PC-9 (cell line): ENCODE measurements at places on chromosomes 3 and 15. TPM values are rescaled to one million over a fixed set of nuclear protein-coding genes. Genes with fewer than 3 reads are reported as not detected.

Gene ITIH1
- not detected in 2 replicates for total RNA-seq

- H3K27ac ChIP-seq: no peak overlapping the region
- H3K4me3 ChIP-seq: no peak overlapping the region
- no peaks in the 10 kb centered on the region for H3K4me1 ChIP-seq
- no peaks in the 10 kb centered on the region for H3K27me3 ChIP-seq
- DNase-seq: no peak
- H3K36me3 ChIP-seq: no peaks in the 10 kb centered on the region
Observed at GRCh38 chr3:14093831-14094230, 30.8 kb downstream of the CHCHD4 start.

DNA sequence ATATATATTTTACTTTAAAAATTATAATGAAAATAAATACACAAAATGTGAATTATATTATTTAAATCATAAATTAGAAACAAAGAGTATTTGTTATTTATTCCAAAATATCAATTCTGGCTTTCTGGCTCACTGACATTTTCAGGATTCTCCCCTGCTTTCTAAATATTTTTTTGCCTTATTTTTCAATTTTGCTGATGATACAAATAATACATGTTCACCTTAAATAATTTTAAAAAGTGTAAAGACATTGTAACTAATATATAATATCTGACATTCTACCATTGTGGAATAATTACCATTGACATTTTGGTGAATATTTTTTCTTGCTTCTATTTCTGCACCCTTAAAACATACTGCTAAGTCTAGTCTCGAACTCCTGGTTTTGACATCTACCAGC, 325.9 kb upstream of the CBLB start:
- no peak overlapping the region for H3K4me3 ChIP-seq
- H3K36me3 ChIP-seq: no peaks in the 10 kb centered on the region
- DNase-seq: no peak
- H3K27ac ChIP-seq: no peak overlapping the region
- H3K4me1 ChIP-seq: no peaks in the 10 kb centered on the region
- H3K27me3 ChIP-seq: no peaks in the 10 kb centered on the region

DNA sequence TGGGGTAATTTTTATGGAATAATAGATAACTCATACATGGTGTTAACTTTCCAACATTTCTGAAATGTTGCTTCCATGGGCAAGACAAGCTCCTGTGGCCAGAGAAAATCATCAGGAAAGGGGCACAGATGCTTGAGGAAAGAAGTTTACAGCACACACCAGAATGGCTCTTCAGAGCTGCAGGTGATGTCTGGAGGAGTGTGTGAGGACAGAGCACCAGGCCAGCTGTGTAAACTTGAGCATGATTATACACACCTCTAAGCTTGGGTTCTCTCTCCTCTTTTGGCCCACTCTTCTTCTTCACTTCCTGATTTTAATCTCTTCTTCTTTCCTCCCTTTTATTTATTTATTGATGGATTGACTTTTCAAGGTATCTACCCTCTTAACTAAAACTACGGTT, 676.0 kb downstream of the GRM7 start:
- H3K27me3 ChIP-seq: no peaks in the 10 kb centered on the region
- H3K36me3 ChIP-seq: no peaks in the 10 kb centered on the region
- no peak overlapping the region for H3K27ac ChIP-seq
- no peak for DNase-seq
- no peak overlapping the region for H3K4me3 ChIP-seq

DNA sequence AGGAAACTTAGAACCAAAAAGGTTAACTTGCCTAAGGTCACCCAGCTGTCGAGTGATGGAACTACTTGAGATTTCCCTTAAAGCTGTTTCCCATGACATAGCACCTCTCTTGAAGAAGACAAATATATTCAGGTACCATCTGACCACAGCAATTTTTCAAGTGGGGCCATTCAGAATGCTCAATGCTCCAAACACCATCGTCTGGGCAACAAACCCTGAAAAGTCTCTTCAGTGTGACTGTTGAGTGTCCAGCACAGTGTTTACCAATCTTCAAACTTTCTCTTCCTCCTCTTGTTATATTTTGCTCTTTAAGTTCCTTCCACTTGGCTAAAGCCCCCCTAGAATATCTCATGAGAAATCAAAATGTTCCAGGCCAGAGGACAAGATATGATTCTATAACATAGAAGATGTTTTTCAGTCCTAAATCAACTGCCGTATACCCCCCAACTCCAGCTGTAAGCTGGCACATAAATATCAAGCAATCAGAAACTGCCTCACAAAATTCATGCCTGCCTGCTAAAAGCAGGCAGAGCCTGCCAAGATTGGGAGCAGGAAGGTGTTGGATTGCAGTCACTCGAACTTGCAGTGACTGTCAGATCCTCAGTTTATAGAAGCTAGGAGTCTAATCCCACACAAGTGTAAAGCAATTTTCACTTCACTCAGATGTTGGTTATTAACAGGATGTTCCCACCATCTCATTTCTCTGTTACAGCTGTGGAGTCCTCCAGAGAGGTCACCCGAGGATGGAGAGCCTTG, 230.5 kb upstream of the MRPL3 start:
- DNase-seq: no peak
- peaks cover 16% of the 10 kb centered on the region for H3K4me1 ChIP-seq
- H3K27ac ChIP-seq: no peak overlapping the region
- no peaks in the 10 kb centered on the region for H3K27me3 ChIP-seq
- no peak overlapping the region for H3K4me3 ChIP-seq
- H3K36me3 ChIP-seq: no peaks in the 10 kb centered on the region

- H3K36me3 ChIP-seq: peaks cover 13% of the 10 kb centered on the region; the same call in 1 of the 2 replicates
- no peaks in the 10 kb centered on the region for H3K4me1 ChIP-seq
- H3K4me3 ChIP-seq: no peak overlapping the region
- no peak for DNase-seq
- no peak overlapping the region for H3K27ac ChIP-seq
Observed at GRCh38 chr3:184880276-184881019, 68.5 kb downstream of the VPS8 start.

- no peaks in the 10 kb centered on the region for H3K36me3 ChIP-seq
- DNase-seq: no peak
- no peak overlapping the region for H3K4me3 ChIP-seq
- no peaks in the 10 kb centered on the region for H3K4me1 ChIP-seq
Observed at GRCh38 chr3:85592256-85592655, 633.5 kb downstream of the CADM2 start.

- H3K4me3 ChIP-seq: no peak overlapping the region
- DNase-seq: no peak
- H3K4me1 ChIP-seq: no peaks in the 10 kb centered on the region; the same call in 1 of the 2 replicates
- H3K27me3 ChIP-seq: no peaks in the 10 kb centered on the region
- H3K27ac ChIP-seq: no peak overlapping the region
- H3K36me3 ChIP-seq: no peaks in the 10 kb centered on the region
Observed at GRCh38 chr3:31064021-31064420, 169.6 kb upstream of the GADL1 start.
